Neural progenitor cell (in vitro differentiated cells): ENCODE measurements at places on chromosomes 7 and 10. TPM values are rescaled to one million over a fixed set of nuclear protein-coding genes. Genes with fewer than 3 reads are reported as not detected.

Gene TSPAN33
- 34.5 and 52.7 TPM in 2 replicates for total RNA-seq

Gene FBH1
- total RNA-seq, result 37.7 and 59.6 TPM in 2 replicates

Gene FOXI2
- total RNA-seq, result not detected in 2 replicates

Gene SFXN2
- 6.4 and 15.5 TPM in 2 replicates for total RNA-seq

Gene MEIG1
- not detected in 2 replicates for total RNA-seq
